ENCODE measurements at places on chromosomes 3 and 15.

DNA sequence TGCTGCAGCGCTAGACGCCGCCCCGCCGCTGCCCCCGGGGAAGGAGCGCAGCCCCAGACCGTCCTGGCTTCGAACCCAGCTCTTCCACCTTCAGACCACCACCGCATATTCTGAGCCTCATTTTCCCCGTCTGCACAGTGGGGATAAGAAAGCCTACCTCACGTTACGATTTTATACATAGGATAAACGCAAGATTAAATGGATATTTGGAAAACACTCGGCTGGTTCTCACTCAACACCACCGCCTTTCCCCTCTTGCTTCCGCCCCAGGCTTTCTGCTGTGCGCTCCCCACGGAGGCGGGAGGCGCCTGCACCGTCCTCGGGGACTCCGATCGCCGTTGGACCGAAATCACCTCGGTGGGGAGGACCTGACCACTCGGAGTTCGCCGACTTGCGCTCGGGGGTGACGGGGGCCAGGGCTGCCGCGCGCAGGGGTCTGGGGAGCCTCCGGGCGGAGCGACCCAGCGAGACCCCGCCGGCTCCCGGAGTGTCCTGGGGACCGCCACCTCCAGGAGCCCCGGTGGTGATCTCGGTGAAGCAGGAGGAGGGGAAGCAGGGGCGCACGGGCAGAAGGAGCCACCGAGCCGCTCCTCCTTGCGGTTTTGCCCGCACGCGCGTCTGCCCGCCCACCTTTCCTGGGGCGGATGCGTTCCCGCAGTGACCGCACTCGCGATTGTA lies 4.0 kb downstream of the FBXL22 start:
- DNase-seq: peak; percentile 31

DNA sequence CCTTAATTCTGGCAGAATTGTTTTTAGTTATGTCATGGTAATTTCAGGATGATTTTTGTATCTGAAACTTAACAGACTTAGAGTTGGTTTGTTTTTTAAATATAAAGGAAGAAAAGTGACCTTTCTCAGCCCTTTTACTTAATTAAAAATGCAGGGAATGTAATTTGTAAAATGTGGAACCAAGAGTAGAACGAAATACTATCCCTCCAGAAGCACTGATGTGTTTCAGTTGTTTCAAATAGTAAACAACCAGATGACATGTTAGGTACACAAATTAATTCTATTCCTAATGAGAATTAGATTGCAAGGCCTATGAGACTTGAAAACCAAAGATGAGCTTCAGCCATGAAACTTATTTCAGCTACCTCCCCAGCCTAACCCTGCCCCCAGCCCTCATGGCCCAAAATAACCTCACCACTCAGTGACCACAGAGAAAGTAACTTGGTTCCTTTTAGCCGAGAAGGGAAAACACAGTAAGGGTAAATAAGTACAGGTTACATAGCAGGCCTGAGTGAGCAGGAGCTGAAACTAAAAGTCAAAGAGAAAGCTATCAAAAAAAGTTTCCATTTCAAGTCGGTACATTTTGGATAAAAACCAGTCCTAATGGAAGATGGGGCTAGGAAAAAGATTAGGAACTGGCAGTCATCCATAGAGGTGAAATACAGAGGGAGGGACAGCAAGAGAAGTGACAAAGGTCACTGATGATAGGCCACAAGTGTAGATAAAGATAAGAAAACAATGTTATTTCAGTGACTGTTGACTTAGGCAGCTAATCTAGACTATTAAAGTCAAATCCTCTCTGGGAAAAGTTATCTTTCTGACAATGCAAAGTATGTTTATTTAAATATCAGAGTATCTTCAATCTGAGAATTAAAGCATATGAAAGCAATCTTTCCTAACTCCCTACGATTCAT lies 23.2 kb downstream of the SENP8 start:
- DNase-seq: no peak

- DNase-seq: no peak
Measured at GRCh38 chr3:33071946-33072345, 25.0 kb downstream of the GLB1 start.

DNA sequence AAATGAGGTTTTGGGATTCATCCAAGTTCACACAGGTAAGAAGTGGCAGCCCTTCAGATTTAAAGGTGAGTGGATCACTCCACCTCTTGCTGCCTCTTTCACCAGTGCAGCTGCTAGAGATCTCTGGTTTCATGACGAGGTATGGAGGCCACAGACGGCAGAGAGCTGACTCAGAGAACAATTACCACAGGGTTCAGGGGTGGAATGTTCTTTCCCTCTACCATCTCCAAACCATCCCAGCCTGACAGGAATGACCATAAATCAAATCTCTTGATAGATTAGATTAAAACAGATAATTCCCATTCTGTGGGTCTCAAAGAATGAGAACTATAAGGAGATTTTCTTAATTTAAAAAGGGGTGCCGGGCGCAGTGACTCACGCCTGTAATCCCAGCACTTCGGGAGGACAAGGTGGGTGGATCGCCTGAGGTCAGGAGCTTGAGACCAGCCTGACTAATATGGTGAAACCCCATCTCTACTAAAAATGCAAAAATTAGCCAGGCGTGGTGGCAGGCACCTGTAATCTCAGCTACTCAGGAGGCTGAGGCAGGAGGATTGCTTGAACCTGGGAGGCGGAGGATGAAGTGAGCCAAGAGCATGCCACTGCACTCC lies 174.2 kb upstream of the ATP11B start:
- no peak for DNase-seq

DNA sequence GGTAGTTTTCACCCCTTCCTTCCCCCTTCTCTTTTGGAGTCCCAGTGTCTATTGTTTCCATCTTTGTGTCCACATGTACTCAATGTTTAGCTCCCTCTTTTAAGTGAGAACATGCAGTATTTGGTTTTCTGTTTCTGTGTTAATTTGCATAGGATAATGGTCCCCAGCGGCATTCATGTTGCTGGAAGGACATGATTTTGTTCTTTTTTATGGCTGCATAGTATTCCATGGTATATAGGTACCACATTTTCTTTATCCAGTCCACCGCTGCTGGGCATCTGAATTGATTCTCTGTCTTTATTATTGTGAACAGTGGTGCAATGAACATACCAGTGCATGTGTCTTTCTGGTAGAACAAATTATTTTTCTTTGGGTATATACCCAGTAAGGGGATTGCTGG lies 7.7 kb upstream of the HDGFL3 start:
- no peak for DNase-seq

DNA sequence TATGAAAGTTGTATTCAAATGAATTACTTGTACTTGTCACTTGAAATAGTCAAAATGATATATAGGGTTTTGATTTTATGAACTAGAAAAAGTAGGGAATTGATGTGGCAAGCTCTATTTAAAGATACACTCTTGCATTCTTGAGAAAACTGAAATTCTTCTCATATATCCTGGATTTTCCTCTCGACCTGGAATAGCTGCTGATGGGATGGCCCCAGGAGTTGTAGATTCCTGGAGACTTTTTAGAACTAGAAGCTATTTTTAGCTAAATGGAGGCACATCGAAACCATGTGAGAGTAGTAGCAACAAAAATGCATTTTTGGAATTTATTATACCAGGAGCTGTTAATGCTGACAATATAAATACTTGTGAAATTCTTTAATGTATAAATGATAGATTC lies 125.9 kb downstream of the LEKR1 start:
- no peak for DNase-seq

DNA sequence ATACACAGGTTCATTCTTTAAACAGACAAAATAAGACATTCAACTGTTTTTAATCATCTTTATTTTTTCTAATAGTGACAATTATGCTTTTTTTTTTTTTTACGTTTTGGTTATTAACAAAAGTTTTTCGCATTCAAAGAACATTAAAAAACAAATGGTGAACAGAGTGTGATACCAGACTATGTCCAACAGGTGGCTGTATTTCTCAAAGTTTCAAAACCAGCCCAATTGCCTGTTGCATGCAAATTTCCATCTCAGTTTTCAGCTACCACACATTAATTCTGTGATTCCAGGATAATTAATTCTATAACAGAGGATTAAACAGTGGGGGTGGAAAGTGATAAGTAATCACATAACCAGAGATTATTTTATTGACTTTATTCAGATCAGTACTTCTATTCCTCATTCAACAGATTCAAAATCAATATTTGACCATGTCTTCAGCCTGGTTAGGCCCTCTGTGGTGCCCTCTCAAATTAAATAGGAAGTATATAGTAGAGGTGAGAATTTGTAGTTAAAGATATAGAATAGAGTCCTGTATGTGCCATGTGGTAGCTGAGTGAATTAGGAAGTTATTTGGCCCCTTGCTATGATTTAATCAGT lies 122.2 kb upstream of the DCBLD2 start:
- no peak for DNase-seq

DNA sequence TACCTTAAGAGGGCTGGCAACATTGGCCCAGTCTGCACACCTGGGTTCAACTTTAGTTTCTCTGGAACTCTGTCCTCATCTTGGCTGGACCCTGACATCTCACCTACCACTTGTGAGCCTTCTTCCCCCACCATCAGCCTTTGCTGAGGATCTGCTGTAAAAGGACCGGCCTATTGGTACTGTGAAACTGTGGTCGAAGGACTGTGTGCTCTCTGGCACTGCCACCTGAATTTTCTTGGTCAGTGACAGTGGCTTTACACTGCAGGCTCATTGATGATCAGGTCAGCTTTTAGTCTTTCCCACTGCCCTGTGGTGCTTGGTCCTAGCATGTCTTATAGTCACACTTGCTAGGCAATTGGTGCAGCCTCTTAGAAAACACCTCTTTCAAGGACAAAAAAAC lies 86.9 kb downstream of the PEX5L start:
- DNase-seq: no peak

GRCh38 chr3:100556673-100557310 lies 52.6 kb upstream of the ADGRG7 start:
- DNase-seq: no peak

DNA sequence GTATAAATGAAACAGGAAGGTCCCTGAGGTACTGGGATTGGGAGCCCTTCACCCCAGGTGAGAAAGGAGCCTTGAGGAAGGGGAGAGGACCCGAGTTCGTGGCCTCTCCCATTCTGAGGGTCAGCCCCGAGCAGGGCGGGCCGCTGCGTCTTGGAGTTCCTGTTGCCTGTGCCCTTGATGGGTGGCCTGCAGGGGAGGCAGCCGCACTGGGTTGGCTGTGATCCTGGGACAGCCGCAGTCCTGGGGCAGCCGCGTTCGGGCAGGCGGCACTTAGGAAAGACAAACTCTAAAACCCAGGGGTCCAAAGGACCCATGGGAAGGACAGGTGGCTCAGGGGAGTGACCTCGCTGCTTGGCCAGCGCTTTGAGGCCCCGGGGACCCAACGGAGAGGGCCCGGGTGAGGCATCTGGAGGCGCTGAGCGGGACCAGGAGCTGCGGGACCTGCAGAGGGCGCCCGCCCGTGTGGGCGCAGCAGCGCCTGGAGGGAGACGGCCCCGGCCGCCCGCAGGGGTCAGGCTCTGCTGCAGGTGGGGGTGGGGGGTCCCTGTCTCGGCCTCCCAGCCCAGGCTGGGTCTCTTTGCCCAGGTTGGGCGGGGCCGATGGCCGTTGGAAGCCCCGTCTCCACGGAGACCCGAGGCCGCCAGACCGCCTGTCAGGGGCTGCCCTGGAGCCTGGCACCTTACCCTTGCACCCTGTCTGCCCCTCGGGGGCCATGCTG lies 65.1 kb downstream of the HMCES start:
- DNase-seq: peak; percentile 11

GRCh38 chr3:46368569-46368968 lies 2.2 kb upstream of the CCR5 start:
- DNase-seq: peak; percentile 69

DNA sequence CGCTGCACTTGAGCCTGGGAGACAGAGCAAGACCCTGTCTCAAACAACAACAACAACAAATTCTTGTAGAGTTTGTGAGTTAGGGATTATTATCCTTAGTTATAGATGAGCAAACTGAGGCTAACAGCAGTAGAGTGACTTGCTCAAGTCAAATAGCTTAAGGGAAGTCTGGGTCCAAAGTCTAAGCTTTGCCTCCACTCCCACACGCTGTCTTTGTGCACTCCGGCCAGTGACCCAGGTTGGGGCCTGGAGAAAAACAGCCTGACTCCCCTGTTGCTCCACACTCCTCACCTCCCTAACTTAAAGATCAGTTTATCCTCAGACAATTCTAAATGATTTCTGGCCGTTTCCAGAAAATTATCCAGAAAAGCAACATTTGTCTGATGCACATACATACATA lies 9.2 kb upstream of the SIN3A start:
- DNase-seq: no peak

DNA sequence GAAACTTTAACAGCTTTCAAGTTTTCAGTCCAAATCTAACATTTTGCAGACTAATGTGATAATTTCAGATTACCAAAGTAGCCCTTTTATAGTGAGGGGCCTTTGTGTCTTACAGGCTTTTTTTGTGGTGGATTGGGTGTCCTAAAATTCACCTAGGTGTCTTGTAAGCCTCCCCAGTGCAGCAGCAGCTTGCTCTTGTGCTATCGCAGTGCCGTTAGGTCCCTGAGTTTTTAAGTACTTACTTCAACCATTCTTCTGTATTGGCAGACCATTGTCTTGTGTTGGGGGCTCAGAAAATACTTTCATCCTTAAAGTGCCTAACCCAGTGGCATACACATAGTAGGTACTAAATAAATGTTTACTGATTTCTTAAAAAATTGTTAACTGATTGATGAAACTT lies 2.1 kb downstream of the PDE8A start:
- DNase-seq: no peak

- DNase-seq: no peak
Measured at GRCh38 chr3:129384594-129385323, 43.7 kb downstream of the EFCAB12 start.

GRCh38 chr3:85355572-85355971 lies 396.8 kb downstream of the CADM2 start:
- DNase-seq: no peak

GRCh38 chr3:159732172-159733111 lies 256.2 kb upstream of the IL12A start:
- no peak for DNase-seq

DNA sequence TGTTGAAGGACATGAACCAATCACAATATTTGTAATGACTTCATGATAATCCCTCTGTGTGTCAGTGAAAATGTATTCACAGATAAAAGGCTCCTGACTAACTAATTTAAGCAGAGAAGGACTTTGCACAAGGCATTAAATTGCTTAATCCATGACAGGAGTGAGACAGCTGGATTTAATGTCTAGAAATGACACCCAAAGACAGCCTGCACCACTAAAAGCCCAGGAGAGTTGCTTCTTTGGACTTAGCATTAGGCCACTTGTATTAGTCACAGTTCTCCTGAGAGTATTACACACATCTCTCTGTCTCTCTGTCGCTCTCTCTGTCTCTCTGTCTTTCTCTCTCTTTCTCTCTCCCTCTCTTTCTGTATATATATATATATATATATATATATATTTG lies 180.4 kb downstream of the GOLGA8K start:
- DNase-seq: no peak

- DNase-seq: no peak
Measured at GRCh38 chr3:2268779-2269178, 170.1 kb downstream of the CNTN4 start.

DNA sequence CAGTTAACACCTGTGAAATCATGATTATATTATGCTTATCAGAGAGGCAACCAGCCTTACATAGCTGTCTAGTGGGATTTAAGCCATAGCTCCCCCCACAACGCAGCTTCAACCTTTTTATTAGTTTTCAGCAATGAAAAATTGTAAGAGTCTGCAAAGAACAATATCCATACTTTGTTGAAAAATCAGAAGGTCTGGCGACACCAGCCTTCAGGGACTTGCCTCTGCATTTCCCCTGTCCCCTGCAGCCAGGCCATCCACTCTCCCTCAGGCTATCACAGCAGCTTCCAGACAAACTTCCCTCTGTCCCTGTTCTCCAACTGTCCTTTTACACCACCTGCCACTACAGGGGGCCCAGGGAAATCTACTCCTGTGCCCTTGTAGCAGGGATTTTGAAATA lies 59.9 kb downstream of the SSUH2 start:
- DNase-seq: no peak

GRCh38 chr3:181987736-181988135 lies 276.0 kb downstream of the SOX2 start:
- DNase-seq: no peak
